ENCODE measurements at places on chromosomes 2 and 18.

- DNase-seq = no peak
Measured at GRCh38 chr2:239341146-239341732, 59.6 kb downstream of the HDAC4 start.

GRCh38 chr2:233059797-233060500 is at the start of gene INPP5D:
Gene INPP5D, plus strand, starts transcription at chr2:233060342. Its CDS starts 137 bp downstream, at chr2:233060479.
- peak; percentile 40 for DNase-seq

DNA sequence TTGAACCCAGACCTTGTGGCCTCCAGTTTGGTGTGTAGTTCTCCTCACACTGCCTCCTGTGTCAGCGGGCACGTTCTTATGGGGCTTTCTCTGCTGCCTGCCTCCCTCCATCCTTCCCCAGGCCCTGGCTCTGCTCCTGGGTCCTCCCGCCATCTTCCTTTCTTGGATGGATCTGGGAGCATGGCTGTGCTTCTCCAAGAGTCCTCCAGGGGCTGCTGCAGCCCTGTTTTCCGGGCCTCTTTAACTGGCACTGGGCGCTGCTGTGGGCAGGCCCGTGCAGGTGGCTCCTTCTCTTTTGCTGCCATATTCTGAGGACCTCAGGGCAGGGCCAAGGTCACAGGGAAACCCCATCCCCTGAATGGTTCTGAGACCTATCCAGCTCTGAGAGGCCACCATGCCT is 17.8 kb downstream of the THNSL2 start:
- DNase-seq = peak; percentile 34

GRCh38 chr2:165469417-165469816 is at the start of gene CSRNP3:
Gene CSRNP3, plus strand, starts transcription at chr2:165469698. Its CDS starts 125,368 bp downstream, at chr2:165595066.
- peak; percentile 86 for DNase-seq

DNA sequence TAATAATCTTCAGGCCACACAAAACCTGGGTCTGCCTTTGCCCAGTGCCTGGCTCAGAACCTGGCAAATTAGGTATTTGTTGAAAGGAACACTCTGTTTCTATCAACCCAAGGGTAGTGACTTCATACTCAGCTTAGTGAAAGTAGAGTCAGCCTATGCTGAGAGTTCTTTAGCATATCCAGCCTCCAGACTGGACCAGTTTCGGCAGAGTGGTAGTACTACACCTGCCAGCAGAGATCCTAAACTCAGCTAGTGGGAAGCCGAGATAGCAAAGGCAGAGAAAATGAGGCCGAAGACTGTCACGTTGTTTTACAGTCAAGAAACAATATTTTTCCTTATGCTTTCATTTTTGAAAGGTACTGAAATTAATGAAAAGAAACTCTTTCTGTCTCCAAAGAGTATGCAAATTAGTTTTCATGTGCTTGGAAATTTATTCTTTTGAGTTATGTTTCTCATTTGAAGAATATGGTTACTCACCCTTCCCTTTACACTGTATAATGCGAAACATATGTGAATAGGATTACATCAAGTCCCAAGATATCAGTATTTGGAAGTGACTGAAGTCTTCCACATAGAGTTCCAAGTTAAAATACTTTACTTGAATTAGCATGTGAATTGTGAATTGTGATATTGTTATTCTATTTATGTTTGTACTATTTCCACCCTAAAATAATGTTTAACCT is 52.2 kb upstream of the UGP2 start:
- no peak for DNase-seq

DNA sequence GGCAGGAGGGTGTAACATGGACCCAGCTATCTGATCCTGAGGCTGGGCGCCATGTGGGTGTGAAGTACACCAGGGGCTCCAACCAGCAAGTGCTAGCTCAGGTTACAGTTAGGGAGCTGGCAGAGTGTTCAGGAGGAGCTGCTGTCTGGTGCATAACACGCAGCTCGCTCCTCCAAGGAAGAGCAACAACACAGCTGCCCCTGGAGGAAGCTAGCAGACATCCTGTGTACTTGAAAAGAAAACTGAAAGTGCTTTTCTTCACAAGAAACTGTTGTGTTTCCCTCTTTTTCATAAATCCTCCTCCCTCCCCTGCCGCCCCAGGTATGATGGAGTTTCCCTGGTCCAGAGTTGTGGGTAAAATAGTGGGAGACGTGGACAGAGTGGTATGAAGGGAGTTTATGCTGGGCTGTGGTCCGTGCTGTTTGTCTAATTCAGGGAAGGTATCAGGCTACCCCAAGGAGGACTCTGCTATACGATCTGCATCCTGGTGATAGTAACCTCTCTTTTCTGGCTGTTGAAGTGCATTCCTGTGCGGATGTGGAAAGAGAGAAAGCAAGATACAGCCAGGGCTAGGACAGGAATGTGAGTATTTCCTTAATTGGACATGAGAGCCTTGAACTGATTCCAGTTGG is 6.1 kb upstream of the LBH start:
- DNase-seq = no peak

DNA sequence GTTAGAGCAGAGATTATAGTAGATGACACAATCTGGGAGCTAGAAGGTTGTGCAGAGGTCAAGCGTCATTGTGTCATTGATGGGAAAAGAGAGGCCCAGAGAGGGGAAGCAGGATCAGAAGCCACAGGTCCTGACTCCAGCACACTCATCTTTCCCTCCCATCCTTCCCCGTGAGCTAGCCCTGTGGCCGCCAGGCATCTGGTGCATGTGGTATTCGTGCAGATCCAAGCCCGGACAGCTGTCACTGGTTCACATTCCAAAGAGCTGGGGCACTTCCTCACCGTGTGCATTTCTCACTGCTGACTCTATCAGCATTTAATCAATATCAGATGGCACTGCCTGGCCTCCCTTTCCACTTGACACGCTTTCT is 94.1 kb upstream of the THOC1 start:
- DNase-seq = no peak

- DNase-seq = no peak
Measured at GRCh38 chr2:177541258-177541991, 148.9 kb downstream of the AGPS start.

GRCh38 chr2:13581471-13581870 is 864.7 kb downstream of the TRIB2 start:
- peak; percentile 4 for DNase-seq

GRCh38 chr2:131036696-131037397 is 56.4 kb downstream of the FAM168B start:
- DNase-seq = no peak

All from SHP77 (cell line).